ENCODE measurements at places on chromosomes 2 and 18.

DNA sequence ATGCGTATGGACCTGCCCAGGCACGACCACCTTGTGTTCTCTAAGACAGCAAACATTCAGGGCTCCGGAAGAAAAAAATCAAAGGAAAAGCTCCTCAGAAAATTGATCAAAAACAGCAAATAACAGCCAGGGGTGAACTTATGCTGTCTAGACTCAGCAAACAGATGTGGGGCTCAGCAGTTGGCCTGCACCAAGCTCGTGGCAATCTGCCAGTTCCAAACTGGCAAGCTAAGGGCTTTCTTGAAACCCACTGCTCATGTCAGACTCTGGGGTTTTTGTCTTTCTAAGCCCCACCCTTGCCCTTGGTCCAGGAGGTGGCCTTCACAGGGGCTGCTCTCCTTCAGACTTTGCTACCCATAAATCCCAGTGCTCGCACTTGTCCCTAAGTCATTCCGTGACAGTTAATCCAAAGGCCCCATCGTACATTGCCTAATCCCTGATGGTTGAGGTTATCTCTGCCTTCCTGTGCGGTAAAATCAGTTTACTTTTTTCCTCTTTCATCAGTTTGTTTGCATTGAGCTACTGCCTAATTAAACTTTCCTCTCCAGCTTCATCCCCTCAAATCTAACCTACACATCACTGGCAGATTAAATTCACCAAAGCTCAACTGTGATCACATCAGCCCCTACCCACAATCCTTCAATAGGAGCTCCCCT is 408.0 kb downstream of the LRATD1 start:
- DNase-seq, result no peak

DNA sequence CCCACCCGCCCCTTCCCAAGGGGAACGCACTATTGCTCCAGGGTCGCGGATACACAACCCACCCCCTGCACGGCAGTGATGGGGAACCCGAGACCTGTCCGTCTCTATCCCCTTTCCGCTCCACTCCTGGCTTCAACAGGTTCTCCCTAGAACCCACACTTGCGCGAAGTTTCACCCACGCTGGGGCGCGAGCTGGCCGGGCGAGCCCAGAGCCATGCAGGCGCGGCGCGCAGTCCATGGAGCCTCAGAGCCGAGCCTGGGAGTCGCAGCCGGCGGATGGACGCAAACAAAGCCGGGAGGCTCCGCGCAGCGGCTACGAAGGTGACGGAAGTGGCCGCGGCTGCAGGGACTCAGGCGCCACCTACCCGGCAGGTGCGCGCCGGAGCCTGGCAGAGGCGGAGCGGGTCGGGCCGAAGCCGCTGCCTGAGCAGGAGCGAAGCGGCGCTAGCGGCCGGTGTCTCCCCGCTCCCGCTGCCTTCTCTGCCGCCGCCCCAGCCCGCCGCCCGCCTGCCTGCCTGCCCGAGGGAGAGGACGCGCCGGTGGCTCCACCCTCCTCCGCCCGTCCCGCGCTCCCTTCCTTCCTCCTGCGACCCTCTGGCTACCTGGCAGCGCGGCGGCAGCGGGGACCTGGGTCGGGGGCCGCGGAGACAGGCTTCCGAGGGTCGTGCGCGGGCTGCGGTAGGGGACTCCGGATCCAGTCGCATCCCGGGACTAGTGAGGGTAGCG is 14.0 kb downstream of the ALPG start:
- DNase-seq, result no peak

- DNase-seq, result peak; percentile 74
Measured at GRCh38 chr18:59787998-59788790, 91.0 kb upstream of the CCBE1 start.

DNA sequence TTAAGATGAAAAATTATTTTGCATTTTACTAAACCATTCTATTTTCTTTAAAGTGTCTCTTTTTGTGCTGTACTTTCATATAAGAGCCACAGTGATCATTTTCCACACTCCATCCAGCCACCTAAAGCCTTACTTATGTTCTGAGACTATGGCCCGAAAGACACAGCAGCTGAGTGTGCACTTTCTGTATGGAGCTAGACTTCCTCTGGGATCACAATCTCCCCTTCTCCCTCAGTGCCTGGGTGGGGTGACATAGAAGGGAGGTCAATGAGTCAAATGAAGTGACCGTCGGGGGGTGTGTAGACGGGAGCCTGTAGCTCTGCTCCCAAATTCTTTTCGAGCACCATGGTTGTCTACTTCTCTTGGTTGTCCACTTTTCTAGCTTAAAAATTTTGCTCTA is 97.8 kb upstream of the ARL4C start:
- no peak for DNase-seq

- no peak for DNase-seq
Measured at GRCh38 chr2:67142071-67142470, 255.1 kb upstream of the ETAA1 start.

DNA sequence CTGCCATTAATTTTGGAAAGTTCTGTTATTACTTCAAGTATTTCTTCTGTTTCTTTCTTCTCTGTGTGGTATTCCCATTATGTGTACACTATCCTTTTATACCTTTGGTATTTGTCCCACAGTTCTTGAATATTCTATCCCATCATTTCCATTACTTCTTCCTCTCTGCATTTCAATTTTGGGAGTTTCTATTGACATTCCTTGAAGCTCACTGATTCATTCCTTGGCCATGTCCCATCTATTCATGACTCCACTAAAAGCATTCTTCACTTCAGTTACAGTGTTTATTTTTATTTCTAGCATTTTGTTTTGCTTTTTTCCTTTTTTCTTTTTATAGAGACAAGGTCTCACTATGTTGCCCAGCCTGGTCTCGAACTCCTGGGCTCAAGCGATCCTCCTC is 30.3 kb downstream of the PROC start:
- no peak for DNase-seq

GRCh38 chr18:57427429-57428201 is 7.6 kb upstream of the ONECUT2 start:
- no peak for DNase-seq

- DNase-seq, result peak; percentile 42
Measured at GRCh38 chr2:43507137-43507536, 88.7 kb downstream of the THADA start.

DNA sequence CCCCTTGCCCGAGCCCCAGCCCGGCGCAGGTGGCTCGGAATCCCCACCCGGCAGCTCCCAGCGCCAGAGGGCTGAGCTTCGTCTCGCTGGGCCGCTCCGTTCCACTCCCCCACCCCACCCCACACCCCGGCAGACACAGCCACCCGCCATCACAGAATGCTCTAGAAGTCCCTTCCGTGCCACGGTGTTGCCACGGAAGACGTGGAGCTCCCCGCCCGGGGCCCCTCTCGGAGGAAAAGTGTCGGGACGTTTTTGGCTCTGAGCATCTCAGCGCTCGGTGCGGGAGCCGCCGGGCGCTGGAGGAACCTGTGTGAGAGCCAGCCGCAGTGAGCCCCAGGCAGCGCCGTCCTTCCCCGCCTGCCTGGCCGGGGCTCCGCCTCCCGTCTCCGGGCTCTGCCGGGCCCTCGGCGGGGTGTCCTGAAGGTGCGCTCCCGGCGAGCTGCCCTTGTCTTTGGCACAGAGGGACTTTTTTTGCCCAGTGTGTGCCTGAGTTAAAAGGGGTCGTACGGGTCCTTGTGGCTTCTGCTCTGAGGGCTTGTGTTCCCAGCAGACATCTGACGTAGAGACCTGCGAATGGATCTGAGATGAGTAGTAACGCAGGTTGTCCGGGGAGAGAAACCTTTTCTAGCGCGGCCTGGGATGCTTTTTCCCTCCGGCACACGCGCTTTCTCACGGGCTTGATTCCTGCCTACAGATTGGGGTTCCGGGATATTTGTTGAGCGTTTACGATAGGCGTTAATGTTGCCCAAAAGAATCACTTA is 1.8 kb downstream of the ZCCHC2 start:
- DNase-seq, result peak; percentile 63

DNA sequence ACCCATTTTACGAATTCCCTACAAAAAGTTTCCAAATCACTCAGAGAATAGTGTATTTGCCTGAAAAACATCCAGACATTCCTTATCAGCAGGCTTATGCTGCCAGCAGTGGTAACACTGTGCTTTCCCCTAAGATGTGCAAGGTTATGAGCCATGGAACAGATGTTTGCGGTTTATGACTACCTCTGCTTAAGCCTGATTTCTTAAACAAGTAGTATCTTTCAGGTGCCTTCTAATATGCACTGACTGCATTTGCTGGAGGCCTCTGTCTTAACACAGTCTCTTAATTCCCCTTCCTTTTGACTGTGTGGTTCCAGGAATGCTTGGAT is 54.8 kb downstream of the CDC42EP3 start:
- no peak for DNase-seq

- no peak for DNase-seq
Measured at GRCh38 chr2:151887164-151887563, 58.9 kb upstream of the ARL5A start.

DNA sequence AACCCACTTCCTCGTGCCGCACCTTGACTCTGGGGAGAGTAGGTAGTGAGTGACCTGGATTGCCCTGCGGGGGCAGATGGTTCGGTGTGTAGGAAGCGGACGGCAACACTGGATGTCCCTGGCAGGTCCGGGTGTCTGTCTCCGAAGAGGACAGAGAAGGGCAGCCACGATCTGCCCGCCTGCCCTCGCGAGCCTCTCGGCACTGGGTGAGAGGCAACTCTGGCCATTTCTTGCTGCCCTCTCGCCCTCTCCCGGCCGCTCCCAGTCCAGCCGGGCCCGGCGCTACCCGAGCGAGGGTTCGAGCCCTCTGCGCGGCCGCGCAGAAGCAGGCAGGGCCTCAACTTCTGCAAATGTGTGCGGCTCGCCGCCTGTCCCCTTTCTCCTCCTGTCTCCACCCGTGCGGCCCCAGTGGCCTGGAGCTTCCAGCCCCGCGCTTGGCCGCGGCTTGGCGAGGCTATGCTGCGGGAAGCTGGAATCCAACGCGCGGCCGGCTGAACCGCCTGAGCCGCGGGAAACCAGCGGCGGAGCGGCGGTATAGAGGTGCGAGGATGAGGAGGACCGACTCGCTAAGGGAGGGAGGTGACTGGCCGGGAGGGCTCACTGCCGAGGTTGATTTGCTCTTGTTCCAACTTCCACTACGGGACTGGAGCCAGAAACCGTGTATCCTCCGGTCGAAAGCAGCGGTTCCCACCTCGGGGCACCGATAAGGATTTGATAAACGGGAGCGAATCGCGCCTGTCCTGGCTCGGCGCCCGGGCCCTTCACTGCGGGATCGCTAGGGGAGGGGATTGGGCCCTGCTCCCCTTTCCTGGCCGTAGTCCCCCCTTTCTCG is 1.5 kb downstream of the EPAS1 start:
- peak; percentile 58 for DNase-seq

- DNase-seq, result no peak
Measured at GRCh38 chr2:15810477-15811150, 129.7 kb upstream of the MYCN start.

DNA sequence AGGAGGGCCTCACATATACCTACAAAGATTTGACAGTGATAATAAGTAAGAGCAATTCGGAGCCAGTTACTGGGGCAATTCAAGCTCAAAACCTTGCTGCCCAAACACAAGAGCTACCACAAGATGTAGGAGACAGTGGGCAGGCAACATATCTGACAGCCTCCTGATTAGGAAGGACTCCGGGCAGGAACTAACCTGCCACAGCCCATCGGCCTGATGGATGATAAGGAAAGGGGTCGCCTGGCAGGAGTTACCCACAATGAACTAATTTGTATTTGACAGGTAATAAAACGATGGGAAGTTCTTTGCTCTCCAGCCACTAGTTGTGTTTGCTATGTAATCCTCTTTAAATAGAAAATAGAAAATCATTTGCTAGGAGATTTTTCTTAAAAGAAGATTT is 100.2 kb downstream of the ARHGAP15 start:
- no peak for DNase-seq

DNA sequence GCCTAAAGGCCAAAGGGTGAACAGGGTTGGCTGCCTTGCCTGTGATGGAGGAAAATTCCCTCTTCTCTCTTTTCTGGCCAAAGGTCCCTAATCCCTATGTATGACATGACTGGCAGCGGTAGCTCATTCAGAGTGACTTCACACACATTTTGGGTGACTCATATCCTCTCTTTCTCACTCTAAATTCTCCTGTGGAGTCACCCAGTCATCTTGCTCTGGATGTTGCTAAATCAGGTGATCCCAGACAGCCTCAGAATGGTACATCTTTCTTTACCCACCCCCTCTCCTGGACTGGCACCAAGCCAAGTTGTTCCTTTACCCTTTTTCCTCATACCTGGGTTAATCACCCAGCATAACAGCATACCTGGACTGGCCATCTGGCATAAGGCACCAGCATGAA is 77.2 kb downstream of the NEURL3 start:
- DNase-seq, result peak; percentile 95

- peak; percentile 73 for DNase-seq
Measured at GRCh38 chr2:110113961-110114591, 1.5 kb downstream of the MALL start.

DNA sequence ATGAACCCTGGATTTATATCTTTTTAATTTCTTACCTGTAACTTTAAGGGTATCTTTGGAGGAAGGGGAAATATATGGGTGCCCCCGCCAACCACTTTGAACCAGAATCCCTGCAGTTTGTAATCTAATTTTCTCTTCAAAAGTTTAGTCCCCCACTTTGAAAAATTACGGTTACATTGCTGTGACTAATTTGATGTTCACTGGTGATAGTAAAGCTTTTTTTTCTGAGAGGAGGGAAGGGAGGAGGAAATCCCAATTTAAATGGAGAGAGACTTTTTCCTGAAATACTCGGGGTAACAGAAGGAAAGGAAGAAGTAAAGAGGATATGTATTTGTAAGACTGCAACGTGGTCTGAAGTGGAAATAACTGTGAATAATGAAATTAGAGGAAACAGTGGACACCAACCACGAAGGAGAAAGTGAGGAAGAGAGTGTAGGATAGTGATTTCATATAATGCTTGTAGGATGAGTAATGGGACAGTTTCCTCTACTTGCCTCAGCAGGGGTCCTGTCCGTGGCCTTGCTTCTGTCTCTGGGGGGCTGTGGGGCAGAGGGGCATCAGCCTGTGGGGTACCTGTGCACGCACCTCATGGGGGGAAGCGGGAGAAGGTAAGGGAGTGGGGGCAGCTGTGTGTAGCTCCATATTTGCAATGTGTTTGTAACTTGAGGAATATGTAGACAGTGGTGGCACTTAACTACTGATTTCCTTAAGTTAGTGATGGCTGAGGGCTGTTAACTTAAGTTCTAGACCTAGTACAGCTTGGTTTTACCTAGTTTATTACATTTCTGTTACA is 161.1 kb downstream of the LTBP1 start:
- no peak for DNase-seq

DNA sequence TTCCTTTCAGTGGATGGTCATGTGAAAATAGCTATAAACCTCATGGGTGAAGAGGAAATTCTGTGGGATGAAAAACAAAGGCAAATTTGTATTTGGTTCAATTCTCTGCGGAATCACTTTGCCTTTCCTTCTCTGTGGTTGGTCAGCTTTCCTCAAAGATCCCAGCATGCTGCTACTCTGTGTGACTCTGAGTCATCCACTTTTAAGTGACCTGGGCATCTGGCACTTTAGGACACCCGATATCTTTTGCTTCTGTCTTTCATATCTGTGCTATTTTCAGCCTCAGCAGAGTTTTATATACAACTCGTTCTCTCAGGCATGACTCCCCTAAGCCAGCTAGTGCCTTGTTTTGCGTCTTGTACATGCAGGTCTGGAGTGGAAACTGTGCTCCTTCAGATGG is 217.0 kb upstream of the PIEZO2 start:
- no peak for DNase-seq

Data from MCF 10A (cell line).